ENCODE measurements at places on chromosomes 3 and 15. TPM values are rescaled to one million over a fixed set of nuclear protein-coding genes. Genes with fewer than 3 reads are reported as not detected.

DNA sequence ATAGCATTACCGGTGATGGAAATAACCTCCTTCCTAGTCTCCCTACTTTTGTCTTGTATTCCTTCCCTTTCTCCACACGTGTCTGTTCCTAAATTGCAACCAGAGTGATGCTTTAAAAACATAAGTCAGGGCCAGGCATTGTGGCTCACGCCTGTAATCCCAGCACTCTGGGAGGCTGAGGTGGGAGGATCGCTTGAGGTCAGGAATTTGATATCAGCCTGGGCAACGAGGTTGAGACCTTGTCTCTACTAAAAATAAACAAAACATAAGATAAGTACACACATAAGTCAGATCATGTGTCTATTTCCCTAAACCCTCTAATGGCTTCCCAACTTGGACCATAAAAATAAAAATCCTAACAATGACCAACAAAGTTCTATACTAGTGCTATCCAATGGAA, 18.4 kb downstream of the ARMC8 start:
- H3K36me3 ChIP-seq = no peaks in the 10 kb centered on the region
- H3K4me3 ChIP-seq = no peak overlapping the region
- H3K27ac ChIP-seq = no peak overlapping the region
- DNase-seq = no peak
- no peaks in the 10 kb centered on the region for H3K27me3 ChIP-seq
- no peaks in the 10 kb centered on the region for H3K4me1 ChIP-seq

GRCh38 chr15:101277038-101277822, at the start of gene SELENOS:
Gene SELENOS, minus strand, starts transcription at chr15:101277485. Its CDS starts 68 bp downstream, at chr15:101277417.
- H3K27me3 ChIP-seq = no peaks in the 10 kb centered on the region
- H3K36me3 ChIP-seq = peaks cover 39% of the 10 kb centered on the region
- DNase-seq = peak; percentile 91

- H3K4me1 ChIP-seq = no peaks in the 10 kb centered on the region
- no peaks in the 10 kb centered on the region for H3K36me3 ChIP-seq
- no peak overlapping the region for H3K4me3 ChIP-seq
- H3K27me3 ChIP-seq = 0 out of 2 replicates have a peak, but pooled peaks cover under 1% of the 10 kb centered on the region
- DNase-seq = peak; percentile 56
These were observed 21.0 kb downstream of the STXBP5L start for GRCh38 chr3:120928991-120929390.

Gene HIGD2B
- not detected for total RNA-seq

Gene NRG4
- 3.1 TPM for total RNA-seq

Measured in PC-3 (cell line).